Stimulated activated CD4-positive, alpha-beta T cell treated with anti-CD3 and anti-CD28 coated beads, TNF-alpha, amount 100 ng/mL, for 1 hour (primary cell): ENCODE measurements at places on chromosomes 7 and 10.

DNA sequence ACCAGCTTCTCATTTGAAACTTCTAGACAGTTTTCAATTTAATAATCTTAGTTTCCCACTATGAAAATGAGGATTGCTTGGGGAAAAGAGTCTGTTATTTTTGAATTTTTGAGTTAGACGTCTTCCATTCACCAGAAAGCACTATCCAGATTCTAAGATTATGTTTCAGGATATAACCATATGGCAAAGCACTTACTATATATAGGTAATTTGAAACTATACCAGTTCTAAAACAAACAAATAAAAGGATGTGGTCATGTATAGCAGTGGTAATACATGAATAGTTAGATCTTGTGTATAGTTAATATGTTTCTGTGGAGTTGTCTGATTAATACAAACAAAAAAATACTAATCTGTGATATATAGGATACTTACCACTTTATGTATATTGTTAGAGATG lies 320.0 kb downstream of the EXOC4 start:
- no peak for DNase-seq

DNA sequence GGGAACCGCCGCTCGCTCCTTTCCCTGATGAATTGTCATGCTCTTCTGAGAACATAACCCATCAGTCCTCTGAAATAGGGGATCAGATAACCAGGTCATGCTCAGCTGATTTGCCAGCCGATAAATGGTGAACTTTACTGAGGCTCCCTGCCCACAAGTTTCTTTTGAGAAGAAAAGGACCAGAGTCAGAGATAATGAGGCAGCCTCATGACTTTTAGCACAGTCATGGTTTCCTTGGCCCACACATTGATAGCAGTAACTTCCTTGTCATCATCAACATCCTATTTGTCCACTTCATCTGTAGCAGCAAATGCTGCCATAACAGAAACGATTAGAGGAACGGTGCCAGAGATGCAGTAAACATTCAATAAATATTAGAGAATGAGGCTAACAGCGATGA lies 509.0 kb downstream of the GATA3 start:
- no peak for DNase-seq

DNA sequence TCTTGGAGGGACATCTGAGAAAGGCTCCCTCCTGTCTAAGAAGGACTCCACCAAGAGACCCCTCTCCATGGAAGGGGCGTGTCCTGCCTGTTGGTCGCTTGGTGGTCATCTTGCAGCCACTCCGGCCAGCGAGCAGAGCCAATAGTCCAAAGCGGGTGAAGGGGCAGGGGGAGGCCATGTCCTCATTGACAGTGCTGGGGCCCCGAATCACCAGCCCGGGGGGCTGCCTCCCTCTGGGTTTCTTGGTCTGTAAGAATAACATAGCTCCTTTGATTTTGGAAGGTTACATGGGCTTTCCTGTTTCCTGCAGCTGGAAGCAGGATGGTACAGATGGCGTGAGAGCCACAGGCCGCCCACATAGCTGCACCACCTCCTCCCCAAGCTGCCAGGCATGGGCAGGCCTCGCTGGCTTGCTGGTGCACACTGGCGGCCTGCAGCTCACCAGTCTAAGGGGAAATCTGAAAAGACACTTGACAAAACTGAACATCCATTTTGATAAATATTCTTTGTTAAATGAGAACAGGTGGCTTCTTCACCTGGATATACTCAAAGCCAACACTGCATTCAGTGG lies 105.8 kb downstream of the ARHGAP22 start:
- no peak for DNase-seq

- no peak for DNase-seq
Measured at GRCh38 chr10:49035920-49036319, 79.4 kb downstream of the VSTM4 start.

- no peak for DNase-seq
Measured at GRCh38 chr10:71916827-71917226, 47.4 kb upstream of the CHST3 start.

DNA sequence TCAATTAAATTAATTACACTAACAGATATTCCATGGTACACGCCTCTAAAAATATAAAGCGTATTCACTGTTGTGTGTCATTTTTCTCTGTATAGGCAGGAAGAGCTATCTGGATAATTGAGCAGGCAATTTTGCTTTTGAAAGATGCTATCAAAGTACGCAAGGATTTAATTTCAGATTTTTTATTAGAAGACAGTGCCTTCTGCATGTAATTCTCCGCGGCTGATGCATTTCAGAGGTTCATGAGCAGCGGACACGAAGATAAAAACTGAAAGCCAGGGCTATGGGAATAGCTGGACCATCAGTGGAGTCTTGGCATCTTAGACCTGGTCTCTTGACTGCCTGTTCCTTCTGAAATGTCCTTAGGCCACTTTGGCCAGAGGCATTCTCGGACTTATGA lies 35.7 kb upstream of the SDK1 start:
- no peak for DNase-seq

DNA sequence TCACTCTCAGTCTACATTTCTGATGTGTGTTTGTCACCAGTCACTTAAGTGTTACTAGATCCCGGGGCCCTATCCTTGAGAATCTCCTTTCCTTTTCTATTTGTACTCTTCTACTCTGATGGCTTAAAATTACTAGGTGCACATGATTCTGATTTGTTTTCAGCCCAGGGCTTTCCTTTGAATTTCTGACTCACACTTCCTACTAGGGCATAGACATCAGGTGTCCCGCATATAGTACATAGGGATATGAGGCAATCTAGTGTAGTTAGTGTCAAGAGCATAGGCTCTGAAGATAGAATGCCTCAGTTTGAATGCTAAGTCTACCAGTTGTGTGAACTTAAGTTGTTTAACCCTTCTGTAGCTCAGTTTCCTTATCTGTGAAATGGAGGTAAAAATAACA lies 49.4 kb upstream of the LRRN3 start:
- no peak for DNase-seq

DNA sequence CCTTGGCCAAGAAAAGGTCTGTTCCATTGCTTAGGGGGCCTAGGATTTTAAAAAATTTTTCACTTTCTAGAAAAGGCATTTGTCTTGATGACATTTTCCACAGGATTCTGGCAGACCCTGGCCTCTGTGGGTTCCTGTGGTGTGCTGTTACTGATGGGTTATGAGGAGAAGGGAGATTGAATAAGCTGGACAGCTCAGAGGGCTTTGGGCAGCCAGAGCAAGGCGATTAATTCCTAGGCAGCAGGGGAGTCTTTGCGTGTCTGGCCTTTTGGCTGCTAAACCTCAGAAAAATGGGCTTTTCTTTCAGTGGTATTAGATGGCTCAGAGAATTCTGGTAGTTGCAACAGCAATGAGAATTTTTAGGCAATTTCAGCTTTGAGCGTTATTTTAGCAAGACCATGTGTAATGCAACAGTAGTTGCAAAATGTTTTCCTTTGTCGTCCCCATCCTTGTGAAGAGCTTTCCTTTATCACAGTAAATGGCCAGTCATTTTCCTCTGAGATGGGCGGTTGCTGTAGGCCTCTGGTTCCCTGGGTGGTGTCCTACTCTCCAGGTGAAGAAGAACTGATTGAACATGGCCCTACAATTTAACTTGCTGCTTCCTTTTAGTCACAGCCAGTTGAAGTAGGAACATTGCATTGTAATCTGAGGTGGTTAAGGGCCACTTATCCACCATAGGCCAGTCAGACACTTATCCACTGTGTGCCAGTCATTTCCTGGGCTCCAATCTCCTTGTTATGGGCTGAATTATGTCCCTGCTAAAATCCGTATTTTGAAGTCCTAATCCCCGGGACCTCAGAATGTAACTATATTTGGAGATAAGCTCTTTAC lies 43.2 kb downstream of the SH2D4B start:
- no peak for DNase-seq

DNA sequence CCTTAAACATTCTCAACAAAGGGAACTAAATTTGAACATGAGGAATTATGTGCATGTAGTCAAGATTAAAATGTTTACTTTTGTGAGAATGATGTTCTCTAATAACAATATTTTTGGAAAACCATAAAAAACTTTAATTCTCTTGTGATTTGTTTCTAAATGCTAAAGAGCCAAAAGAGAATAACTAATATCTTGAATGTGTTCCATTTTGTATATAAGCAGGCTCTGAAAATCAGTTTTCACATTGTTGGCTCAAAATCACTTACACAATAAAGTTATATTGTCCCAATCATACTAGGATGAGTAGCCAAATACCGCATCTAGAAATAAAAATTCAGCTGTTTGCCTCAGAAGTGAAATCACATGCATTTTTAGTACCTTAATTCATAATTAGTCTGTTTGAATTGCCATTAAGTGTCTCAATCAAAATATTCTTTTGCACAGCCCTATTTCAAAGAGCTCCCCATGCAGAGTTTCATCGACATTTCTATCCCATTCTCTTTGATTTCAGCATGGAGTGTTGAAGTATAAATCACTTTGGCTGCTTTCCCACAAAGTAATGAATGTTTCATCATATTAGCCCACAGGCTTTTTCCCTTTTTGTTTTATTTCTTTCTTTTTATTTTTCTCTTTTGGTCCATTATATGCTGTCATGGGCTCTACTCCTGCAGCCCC lies 420.3 kb upstream of the POM121L12 start:
- DNase-seq = no peak

- peak; percentile 18 for DNase-seq
Measured at GRCh38 chr10:45418849-45419675, 45.0 kb downstream of the ALOX5 start.

GRCh38 chr10:112361951-112362751 lies 11.8 kb upstream of the ACSL5 start:
- no peak for DNase-seq

GRCh38 chr7:72445075-72445474 lies 32.9 kb upstream of the CALN1 start:
- DNase-seq = no peak

GRCh38 chr7:135342887-135343286 lies 109.2 kb downstream of the STRA8 start:
- no peak for DNase-seq

- no peak for DNase-seq
Measured at GRCh38 chr7:138245216-138245615, 169.0 kb downstream of the AKR1D1 start.

GRCh38 chr10:70729763-70730357 lies 55.3 kb downstream of the TBATA start:
- DNase-seq = no peak

DNA sequence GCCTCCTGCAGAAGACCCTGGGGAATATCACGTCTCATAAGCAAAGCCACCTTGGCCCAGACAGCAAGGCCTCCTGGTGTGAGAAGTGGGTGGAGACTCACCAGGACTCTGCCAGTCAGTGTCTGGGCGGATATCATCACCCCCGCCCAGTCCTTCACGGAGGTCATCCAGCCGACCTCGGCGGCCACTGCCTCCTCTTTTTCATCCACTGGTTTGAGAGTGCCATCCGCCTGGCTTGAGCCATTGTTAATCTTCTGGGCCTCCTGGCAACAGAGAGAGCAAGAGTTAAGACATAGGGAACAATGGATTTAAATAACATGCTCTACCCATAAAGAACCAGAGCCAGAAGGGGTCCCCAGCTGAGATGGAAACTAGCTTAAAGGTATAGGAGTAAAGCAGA lies 233.8 kb downstream of the KCNMA1 start:
- no peak for DNase-seq

DNA sequence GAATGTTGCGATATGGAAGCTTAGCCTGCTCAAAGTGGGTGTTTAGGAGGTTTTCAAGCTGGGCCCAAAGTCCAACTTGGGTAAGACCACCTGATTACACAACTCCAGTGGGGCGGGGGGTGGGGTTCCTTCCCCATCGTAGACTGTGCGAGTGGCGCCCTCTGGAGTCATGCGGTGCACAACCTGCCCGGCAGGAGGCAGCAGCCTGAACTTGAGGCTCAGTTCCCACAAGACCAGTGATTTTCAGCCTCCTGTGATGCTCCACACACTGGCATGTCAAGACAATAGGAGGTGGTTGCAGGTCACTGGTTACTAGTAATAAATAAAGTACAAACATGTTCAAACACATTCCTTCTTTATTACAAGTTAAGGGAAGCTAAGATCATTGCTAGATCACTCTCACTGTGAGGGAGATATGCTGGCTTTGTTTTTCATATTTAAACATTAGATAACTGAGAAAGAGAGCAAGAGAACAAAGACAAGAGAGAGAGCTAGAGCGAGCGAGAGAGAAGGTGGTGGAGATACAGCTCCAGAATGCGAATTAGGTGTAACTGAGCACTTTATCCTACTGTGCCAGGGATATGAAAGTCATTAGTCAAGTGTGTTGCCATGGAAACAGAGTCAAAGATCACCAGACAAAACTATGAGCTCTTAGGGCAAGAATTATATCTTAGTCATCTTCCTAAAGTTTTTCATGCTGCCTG lies 97.4 kb upstream of the BMPER start:
- no peak for DNase-seq

DNA sequence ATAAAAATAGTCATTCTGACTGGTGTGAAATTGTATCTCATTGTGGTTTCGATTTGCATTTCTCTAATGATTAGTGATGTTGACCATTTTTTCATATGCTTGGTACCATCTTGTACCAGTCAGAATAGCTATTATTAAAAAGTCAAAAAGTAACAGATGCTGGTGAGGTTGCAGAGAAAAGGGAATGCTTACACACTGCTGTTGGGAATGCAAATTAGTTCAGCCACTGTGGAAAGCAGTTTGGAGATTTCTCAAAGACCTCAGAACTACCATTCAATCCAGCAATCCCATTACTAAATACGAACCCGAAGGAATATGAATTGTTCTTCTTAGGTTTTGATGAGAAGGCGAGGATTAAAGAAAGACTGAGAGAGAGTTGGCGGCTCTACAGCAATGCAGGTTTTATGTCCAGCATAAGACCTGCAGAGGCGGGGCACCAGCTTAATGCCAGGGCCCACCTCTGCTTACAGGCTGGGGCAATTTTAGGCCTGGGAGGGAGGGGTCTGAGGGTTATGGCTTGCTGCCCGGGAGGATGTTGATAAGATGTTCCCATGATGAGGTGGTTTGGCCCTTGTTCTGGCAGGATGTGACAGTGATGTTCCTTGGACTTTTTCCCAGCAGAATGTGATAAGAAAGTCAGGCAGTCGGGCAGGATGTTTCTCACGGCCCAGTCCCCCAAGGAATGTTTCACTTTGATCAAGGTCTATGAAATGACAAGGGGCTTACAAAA lies 74.4 kb downstream of the MEST start:
- no peak for DNase-seq

GRCh38 chr10:132725202-132725601 lies 60.7 kb downstream of the NKX6-2 start:
- no peak for DNase-seq

DNA sequence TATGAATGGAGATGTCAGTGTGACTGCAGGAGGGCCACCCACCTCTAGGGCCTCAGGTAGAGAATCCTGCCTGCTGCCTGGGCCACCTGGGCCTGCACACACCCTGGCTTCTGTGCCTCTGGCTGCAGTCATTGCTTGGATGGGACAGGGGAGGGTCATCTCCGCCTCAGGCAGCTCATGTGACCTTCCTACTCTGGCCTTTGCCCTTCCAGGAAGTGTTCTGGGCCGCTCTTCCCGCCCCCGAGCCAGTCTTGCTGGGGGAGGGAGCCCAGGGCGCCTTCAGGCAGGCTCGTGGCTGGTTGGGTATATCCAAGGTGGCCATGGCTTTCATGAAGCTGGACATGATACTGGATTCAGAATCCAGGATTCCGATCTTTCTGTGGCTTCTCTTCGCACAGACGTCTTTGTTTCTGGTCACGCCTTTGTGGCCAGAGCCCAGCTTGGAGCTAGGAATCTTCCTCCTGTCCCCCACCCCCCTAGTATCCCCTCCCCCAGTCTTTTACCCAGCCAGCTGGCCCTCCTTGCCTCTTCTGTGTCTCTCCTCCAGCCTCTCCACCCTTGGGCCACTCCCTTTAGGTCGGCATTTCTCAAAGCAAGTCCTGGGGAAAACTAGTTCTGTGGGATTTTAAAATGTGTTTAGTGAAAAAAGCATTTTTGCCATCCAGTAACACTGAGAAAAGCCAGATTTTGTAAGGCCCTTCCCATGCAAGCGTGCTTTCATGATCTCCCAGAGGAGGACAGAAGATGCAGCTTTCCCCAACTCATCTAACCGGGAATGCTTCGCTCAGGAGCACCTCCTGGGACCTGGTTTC lies 119.6 kb downstream of the ZMIZ1 start:
- no peak for DNase-seq
